ENCODE measurements at places on chromosomes 3 and 15.

GRCh38 chr3:14188041-14188754 is 9.6 kb downstream of the LSM3 start:
- no peak for DNase-seq

GRCh38 chr3:37254316-37254715 is 79.9 kb upstream of the LRRFIP2 start:
- no peak for DNase-seq

- no peak for DNase-seq
Observed at GRCh38 chr3:174330303-174330702, 528.8 kb upstream of the NAALADL2 start.

DNA sequence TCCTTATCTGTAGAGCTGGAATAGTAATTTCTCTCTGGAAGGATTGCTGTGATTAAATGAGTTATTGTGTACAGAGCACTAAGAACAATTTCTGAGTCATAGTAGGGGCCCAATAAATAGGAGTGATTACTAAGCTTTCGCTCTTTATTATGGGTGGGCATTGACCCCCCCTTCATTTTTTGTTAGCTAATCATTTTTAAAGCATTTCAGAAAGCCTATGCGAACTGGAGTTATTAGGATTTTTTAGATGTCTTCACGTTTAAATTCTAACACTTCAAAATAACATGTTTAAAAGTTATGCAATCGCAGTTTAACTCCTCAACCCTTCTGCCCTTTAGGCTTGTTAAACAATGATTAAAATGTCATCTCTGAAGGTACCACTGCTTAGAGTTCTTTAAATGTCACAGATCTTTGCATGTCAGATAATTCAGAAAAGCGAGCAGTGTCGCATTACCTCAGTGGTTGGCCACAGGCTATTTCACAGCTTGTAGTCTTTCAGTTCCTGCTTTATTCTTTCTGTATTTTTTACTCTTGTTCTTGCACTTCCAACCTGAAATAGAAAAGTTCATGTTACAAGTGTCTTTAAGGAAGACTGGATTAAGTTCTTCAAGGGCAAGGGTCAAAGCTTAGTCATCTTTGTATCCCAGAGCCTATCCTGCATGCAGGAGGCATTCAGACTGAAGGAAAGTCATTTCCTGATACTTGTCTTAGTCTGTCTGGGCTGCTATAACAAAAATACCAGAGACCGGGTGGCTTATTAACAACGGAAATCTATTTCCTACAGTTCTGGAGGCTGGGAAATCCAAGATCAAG is 102.9 kb downstream of the FNDC3B start:
- no peak for DNase-seq

GRCh38 chr3:30233913-30234646 is 372.3 kb upstream of the TGFBR2 start:
- DNase-seq: no peak

GRCh38 chr3:18024715-18025114 is 282.3 kb upstream of the TBC1D5 start:
- DNase-seq: no peak

DNA sequence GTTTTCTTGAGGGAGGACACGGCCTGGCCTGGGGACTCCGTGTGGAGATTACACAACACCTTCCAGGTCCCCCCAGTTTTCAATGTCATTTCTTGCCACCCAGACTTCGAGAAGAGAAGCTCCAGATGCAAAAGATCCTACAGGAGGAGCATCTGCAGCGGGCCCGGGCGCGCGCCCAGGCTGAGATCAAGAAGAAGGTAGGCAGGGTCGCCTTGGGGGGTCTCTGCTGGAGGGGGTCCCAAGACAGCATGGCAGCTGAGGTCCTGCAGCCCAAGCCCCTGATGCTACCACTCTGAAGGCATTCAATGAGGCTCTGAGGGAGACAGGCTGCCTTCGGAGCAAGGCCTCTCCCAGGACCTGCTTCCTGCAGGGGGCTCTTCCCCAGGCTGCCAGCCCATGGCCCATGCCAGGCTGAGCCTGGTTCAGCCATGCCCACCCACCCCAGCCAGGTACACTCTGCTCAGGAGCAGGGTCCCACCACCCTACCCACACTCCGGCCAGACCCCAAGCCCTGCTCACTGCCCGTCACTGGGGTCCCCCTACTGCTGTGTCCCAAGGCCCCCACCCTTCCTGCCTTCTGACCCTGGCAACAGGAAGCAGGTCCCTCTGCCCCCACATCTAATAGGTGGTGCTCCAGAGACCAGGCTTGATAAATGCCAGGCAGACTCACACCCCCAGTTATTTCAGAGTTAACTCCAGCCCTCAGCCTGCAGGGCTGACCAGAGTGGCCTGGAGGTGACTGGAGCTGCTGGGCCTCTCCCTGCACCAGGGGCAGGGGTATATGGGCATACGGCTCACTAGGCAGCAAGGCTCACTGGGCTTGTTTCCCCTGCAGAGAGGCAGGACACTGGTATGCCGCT is 40.0 kb downstream of the ZXDC start:
- DNase-seq: no peak

GRCh38 chr3:151794080-151794479 is 19.8 kb upstream of the AADAC start:
- no peak for DNase-seq

DNA sequence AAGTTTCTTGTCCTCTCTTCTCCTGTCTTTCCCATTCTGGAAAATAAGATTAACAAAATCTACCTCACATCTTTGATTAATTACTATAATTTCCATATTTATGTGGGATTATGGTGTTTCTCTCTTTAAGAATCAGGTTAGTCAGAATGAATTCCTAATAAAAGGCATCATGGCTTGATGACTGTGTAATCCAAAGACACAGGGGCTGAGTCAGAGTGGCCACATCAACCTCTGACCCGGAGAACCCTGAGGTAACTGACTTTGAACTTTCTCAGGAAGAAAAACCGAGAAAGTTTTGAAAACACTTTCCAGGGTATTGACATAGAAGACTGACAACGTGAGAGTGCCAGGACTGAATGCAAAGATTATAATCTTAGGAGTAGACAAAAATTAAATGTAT is 170.3 kb upstream of the MCTP2 start:
- DNase-seq: no peak

- no peak for DNase-seq
Observed at GRCh38 chr3:149967086-149967685, 3.5 kb downstream of the PFN2 start.
